ENCODE measurements at places on chromosomes 12 and 14. TPM values are rescaled to one million over a fixed set of nuclear protein-coding genes. Genes with fewer than 3 reads are reported as not detected.

TAS2R9 gene
- total RNA-seq, result not detected

KRT6C gene
- not detected for total RNA-seq

SPRYD4 gene
- 3.1 TPM for total RNA-seq

DNA sequence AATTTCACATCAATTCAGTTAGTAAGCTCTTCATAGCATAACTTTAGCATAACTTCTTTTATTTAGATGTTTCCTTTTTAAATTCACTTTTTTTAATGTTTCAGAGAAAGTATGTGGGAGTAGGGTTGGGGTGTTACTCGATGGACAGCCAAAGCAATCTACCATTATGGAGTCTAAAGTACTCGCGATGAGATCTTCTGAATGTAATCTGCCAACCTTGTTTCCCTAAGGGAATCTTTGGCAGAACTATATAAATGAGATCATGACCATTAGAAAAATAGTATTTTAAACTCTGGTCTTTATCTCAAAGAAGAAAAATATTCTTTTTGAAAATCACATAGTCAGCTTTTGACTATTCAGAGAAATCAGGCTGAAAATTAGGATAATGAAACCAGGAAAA lies 103.9 kb downstream of the BBS10 start:
- H3K27ac ChIP-seq, result no peak overlapping the region
- no peaks in the 10 kb centered on the region for H3K27me3 ChIP-seq
- H3K4me1 ChIP-seq, result peaks cover 6% of the 10 kb centered on the region

DNA sequence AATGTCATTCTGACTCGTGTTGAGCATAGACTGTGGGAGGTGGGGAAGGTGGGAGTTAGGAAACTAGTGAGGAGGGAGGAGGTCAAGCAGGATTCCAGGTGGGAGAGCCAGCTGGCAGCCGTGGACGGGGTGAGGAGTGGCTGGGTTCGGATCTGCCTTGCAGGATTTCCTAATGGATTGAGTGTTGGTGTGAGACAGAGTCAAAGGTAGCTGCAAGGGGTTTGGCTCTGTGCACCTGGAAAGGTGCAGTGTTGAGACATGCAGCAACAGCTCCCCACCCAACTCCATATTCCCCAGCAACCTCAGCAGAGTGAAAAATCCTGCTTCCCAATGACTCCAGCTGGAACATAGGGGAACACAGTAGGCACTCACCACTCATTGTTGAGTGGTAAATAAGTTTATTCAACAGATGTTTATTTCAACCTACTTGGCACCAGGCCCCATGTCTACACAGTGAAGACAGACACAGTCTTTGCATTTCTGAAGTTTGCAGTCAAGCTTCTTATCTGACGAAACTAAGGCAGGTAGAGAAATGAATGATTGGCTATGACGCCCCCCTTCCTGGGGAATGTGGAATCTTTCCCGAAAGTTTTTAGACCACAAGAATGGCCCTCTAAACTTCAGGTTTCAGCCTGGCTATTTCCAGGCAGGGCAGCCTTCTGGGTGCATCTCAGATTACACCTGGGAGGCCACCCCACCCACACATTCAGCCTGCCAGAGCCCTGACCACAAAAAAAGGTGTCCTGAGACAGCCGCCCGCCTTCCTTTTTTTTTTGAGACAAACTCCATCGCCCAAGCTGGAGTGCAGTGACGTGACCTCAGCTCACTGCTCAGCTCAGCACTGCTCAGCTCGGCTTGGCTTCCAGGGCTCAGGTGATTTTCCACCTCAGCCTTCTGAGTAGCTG lies 37.9 kb upstream of the PLEKHG6 start:
- peaks cover 47% of the 10 kb centered on the region for H3K4me1 ChIP-seq
- no peak overlapping the region for H3K27ac ChIP-seq
- peak; percentile 54 for DNase-seq
- no peak overlapping the region for H3K4me3 ChIP-seq
- H3K36me3 ChIP-seq, result no peaks in the 10 kb centered on the region
- no peaks in the 10 kb centered on the region for H3K27me3 ChIP-seq

HOXC12 gene
- total RNA-seq, result not detected

TEX22 gene
- total RNA-seq, result 0.21 TPM

GRCh38 chr12:110254971-110255540 lies 26.0 kb upstream of the ATP2A2 start:
- no peaks in the 10 kb centered on the region for H3K36me3 ChIP-seq
- no peaks in the 10 kb centered on the region for H3K27me3 ChIP-seq
- no peak overlapping the region for H3K4me3 ChIP-seq
- H3K4me1 ChIP-seq, result no peaks in the 10 kb centered on the region
- no peak overlapping the region for H3K27ac ChIP-seq
- DNase-seq, result no peak

DNA sequence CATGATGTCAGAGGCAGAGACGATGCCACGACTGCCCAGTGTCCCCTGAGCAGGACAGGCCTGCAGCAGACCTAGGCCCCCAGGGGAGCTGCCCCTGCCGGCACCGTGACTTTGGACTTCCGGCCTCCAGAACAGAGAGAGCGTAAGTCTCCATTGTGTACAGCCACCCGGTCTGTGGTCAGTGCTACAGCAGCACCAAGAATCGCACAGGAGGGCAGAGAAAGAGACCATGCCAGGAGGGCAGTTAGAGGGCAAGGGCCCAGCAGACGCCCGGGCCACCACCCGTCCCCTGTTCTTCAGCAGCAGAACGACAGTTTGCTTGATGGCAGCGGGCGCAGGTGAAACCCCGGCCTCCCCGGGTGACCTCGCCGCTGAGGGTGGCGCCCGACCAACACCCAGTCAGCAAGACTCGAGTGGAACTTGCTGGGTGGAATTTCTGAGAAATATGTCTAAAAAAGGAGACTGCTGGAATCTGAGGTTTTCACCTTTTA lies 19.7 kb downstream of the GALNT9 start:
- H3K27me3 ChIP-seq, result no peaks in the 10 kb centered on the region
- no peaks in the 10 kb centered on the region for H3K36me3 ChIP-seq

GRCh38 chr14:73743431-73743931 lies 29.3 kb upstream of the PNMA1 start:
- no peak overlapping the region for H3K4me3 ChIP-seq
- peaks cover 38% of the 10 kb centered on the region for H3K4me1 ChIP-seq
- H3K27me3 ChIP-seq, result no peaks in the 10 kb centered on the region
- no peak for DNase-seq
- H3K36me3 ChIP-seq, result no peaks in the 10 kb centered on the region
